ENCODE measurements at places on chromosomes 1 and 21.

GRCh38 chr1:221907166-221907932 lies 165.5 kb upstream of the DUSP10 start:
- no peak for DNase-seq

GRCh38 chr1:176208034-176208433 lies 948 bp upstream of the COP1 start:
- DNase-seq, result no peak

DNA sequence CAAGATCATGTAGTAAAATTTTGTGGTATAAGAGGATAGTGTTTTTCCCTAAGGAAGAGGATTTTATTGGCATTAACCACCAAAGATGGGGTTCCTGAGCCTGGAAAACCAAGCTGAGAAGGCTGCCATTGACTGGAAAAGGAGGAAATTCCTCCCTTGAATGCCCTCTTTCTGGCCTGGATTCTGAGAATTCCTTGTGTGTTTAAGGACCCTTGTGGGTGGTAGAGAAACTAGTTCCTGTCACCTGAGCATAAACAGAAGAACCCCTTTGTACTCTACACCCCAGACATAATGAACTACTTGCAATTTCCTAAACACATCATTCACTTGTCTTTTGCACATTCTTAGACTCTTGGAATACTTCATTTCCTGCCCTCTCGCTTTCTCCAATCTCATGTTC lies 33.1 kb upstream of the CEP350 start:
- no peak for DNase-seq

- no peak for DNase-seq
These were observed 65.2 kb downstream of the AGPAT3 start for GRCh38 chr21:43930074-43930847.

DNA sequence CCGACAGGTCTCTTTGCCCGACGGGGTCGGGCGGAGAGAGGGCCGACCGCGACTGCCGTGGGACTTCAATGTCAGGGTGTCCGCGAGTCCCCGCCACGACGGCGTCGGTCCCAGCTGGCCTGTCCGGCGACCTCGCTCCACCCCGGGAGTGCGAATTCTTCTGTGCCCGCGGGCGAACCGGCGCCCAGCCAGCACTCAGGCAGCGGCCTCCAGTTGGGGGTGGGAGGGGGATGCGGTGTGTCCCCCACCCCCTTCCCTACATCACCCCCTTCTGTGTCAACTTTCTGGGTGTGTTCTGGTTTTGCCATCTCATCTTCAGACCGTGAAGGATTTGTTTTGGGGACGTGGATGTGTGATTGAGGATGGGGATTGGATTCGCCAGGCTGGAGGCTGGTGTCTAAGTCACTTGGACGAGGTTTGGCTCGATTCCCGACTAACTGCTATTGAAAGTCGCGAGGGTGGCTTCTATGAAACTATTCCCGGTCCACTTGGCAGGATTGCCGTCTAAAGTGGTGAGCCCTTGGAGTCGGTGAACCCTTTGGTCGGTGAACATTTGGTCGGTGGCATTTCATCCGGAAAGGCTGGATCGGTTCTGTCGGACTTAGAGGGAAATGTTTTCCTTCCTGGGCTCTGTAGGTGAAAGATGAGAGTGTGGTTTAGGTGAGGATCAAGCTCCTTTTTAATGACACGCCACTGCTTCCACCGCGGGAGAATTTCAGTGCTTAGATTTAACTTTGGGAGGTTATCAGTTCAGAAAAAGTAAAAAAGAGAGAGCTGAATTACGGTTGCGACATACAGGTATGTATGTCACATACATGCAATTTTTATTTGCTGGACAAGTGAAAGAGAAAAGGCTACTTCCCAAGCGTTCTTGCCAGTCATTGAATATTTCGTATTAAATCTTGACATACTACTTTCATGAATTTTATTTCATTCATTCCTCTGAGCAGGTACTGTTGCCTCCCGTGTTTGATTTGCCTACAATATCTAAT lies 771 bp downstream of the ABCD3 start:
- no peak for DNase-seq

DNA sequence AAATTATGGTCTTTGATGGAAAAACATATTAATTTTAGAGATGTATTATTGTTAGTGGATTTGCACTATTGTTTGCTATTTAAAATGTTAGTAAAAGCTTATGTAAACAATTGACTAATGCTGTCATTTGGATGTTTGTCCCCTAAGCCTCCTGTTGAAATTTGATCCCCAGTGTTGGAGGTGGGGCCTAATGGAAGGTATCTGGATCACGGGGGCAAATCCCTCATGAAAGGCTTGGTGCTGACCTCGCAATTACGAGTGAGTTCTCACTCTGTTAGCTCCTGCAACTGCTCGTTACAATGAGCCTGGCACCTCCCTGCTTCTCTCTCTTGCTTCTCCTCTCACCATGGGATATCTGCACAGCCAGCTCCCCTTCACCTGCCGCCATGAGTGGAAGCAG lies 14.3 kb downstream of the TMEM35B start:
- no peak for DNase-seq

- DNase-seq, result no peak
These were observed 188.6 kb downstream of the FCRL5 start for GRCh38 chr1:157363660-157364140.

DNA sequence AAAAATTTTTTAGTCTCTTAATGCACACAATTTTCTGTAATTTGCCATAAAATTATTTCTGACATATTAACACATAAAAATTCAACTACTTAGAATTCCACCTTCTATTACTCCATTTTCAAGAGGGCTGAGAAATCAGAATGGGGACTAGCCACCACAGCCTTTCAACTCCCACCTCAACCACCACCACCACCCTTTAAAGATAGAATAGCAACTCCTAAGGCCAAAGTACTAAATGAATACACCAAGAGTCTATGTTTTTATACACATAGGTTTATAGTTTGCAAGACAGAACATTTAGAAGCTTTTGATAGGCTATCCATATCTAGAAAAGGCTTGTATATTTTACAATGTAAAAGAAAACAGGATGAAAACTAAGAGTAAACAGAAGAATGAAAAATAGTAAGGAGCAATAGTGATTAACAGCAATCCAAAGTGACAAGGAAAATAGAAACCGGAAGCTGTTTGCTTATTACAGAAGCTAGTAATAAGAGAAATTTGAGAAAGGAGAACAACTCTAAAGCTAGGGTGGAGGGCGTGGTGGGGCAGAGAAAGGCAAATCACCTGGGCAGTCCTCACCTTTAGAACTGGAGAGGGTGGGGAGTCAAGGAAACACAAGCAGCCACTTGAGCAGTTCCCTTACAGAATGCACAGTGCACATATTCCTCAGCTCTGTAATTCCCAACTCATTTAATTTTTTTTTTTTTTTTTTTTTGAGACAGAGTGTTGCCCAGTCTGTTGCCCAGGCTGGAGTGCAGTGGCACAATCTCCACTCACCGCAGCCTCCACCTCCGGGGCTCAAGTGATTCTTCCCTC lies 27.7 kb downstream of the EPS15 start:
- DNase-seq, result no peak

GRCh38 chr1:30315185-30315960 lies 408.0 kb downstream of the MATN1 start:
- DNase-seq, result no peak

GRCh38 chr1:25110036-25110435 lies 122.3 kb downstream of the SYF2 start:
- no peak for DNase-seq

- DNase-seq, result no peak
These were observed 24.8 kb downstream of the IVNS1ABP start for GRCh38 chr1:185292237-185292636.

GRCh38 chr21:41678016-41678923 lies 88.6 kb downstream of the RIPK4 start:
- no peak for DNase-seq

- no peak for DNase-seq
These were observed 991 bp downstream of the SELENBP1 start for GRCh38 chr1:151371370-151372057.

- DNase-seq, result no peak
These were observed 23.4 kb upstream of the HSD3B1 start for GRCh38 chr1:119483441-119484200.

DNA sequence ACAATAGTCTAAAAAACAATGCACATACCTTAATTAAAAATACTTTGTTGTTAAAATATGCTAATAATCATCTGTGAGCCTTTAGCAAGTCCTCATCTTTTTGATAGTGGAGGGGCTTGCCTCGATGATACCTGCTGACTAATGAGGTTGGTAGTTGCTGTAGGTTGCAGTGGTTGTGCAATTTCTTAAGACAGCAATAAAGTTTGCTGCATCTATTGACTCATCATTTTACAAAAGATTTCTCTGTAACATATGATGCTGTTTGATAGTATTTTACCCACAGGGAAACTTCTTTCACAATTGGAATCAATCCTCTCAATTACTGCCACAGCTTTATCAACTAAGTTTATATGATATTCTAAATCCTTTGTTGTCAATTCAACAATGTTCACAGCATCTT lies 7.6 kb downstream of the C1orf87 start:
- DNase-seq, result no peak

DNA sequence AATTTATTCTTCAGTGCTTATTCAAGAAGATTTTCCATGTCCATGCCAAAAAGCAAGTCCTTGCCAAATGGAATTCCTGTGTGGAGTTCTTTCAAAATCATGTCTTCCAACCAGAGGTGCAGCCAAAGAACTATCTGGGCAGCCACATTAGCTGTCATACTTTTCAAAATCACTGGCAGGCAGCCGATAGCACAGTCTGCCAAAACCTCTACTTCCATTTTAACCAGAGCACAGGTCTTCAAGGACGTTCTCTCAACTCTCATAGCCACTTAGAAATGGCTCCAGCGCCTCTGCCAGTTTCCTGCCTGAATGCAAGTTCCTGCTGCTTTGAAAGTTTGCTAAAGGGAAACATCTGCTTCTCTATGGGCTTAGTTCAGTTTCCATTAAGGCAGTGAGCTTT lies 975.7 kb upstream of the ADGRL4 start:
- no peak for DNase-seq

- no peak for DNase-seq
These were observed 76.4 kb upstream of the SLC45A1 start for GRCh38 chr1:8241417-8242014.

DNA sequence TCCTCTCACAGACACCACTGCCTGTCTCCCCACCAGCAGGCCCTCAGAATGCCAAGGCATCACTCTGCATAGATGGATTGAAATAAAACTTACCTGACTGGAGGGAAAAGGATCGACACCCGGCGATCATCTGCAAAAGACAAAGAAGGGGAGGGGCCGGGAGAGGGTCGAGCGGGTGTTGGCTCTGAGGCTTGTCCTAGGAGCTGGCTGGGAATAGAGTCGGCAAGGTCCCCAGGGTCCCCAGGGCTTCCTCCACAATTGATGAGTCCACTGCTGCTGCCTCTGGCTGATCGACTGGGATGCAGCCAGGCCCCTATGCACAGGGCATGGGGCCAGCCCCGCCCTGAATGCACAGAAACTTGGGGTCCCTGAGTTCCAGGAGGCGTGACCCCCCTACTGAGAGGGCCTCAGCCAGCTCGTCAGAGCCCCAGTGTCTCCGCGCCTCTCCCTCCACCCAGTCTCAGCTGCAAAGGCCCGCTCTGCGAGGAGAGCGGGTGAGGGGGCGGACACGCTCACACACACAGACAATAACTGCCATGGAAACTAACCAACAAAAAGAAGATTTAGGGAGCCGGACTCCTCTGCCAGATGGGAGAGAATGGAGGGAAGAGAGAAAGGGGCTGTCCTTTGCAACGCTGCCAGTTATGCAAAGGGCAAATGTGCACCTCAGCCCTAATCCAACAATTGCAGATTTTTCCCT lies at the start of gene KLHDC8A:
TSS of gene KLHDC8A (minus strand) at position 483 of the 700 bp plus-strand sequence. CDS start 13,318 bp downstream, outside the sequence.
- no peak for DNase-seq

- DNase-seq, result peak; percentile 2
These were observed 25.6 kb upstream of the VAV3 start for GRCh38 chr1:107990606-107991005.

DNA sequence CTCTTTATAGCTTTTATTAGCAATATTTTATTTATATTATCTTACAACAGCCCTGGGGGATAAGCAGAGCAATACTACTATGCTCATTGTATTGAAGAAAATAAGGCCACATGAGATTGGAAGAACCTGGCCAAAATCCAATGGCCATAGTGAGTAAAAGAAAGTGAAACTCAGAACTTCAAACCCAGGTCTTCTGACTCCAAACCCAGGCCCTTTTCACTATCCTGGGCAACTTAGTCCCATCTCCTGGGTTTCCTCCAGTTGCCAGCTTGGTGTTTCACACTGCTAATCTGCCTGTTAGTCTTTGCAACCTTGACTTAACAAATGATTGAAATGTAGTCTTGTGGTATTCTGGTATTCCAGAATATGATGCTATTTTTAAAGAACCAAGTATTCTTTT lies 22.4 kb upstream of the EXO1 start:
- no peak for DNase-seq

GRCh38 chr1:173009597-173009996 lies 41.1 kb downstream of the TNFSF18 start:
- DNase-seq, result no peak

- DNase-seq, result no peak
These were observed 51.7 kb upstream of the BCAR3 start for GRCh38 chr1:93733340-93733739.

DNA sequence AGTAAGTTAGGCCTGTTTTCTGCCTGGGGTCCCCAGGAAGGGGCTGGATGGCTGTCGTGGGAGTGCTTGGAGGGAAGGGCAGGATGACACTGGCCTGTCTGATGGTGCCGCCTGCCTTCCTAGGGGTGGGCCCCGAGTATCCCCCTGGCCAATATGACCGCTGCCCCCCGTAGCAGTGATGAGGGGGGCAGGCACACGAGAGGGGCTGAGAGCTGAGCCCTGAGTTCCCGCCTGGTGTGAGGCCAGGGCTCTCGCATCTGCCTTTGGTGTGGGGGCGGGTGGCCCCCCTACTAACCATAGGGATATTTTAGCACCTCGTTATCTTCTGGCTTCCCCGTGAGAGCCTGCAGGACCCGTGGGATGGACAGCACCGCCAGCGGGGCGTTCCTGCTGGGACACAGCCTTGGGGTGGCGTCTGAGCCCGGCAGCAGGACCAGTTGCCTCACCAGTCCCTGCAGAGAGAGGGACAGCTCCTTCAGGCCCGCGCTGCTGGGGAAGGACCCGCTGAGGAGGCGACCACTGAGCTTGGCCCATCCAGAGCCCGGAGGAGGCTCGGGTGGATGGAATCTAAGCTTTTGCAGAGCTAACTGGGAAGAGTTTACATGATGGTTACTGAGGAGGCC lies 10.4 kb downstream of the KRTAP10-1 start:
- DNase-seq, result no peak

- DNase-seq, result no peak
These were observed 3.5 kb downstream of the GCLM start for GRCh38 chr1:93905734-93906133.

GRCh38 chr1:205162301-205162700 lies 40.5 kb upstream of the RBBP5 start:
- no peak for DNase-seq

- no peak for DNase-seq
These were observed 77.7 kb downstream of the RAVER2 start for GRCh38 chr1:64822621-64823020.
